ENCODE measurements at places on chromosomes 5 and 9.

DNA sequence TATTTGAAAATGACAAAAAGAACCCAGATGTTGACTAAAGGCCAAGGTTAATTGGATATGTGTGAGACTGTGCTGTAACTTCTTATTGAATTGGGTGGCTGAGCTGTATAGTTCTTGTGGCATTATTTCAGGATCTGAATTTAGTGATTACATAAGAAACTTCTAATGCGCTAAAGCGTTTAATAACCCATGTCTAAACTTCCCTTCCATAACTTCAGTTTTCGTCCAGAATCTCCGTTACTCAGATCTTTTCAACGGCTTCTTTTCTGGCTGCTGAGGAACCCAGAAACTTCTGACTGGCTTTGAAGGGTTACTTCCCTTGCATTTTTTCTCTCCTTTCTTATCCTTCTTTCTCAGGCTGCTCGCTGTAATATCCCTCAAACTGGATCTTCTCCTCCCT, 28.1 kb upstream of the C9orf72 start:
- no peak for DNase-seq

DNA sequence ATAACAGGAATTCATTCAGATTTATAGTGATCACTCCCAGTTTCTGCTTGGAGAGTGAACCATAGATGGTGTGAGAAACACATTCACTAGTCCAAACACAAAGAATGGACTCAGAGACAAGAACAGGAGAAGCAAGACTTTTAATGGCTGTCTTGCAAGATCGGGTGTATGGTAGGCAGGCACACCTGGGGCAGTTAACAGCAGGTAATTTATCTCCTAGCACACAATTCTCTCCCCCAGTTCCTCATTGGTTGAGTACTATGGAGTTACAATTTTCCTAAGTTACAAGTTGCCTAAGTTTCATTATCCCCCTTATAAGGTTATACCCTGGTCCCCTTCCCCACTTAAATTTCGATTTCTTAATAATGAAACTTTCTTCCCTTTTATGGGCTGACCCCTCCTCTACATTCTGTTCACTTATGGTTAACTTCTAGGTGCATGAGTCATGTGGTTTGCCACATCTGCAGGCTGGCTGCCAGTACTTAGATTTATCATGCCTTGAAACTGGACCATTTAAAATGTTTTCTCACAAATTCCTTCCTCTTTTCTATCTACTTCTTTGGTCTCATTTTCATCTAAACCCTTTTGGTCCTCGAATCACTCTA, 623.3 kb downstream of the HINT1 start:
- no peak for DNase-seq

- no peak for DNase-seq
These were observed 41.4 kb downstream of the CPLANE1 start for GRCh38 chr5:37207802-37208201.

DNA sequence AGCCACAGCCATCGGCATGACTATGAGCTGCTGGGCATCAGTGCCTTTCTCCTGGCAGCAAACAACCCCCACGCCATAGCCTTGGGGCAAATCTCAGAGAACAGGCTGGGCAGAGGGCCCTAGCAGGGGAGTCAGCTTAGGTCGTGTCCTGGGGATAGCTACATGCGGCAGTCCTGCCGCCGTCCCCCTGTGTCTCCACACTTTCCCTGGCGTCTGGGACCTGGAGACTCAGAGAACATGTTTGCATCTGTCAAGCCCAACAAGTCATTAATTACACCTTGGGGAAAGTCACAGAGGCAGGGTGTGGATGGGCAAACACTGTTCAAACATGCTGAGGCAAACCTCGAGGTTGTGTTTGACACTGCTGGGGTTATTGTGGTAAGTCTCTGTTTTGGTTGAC, 123.6 kb downstream of the C5orf15 start:
- no peak for DNase-seq

DNA sequence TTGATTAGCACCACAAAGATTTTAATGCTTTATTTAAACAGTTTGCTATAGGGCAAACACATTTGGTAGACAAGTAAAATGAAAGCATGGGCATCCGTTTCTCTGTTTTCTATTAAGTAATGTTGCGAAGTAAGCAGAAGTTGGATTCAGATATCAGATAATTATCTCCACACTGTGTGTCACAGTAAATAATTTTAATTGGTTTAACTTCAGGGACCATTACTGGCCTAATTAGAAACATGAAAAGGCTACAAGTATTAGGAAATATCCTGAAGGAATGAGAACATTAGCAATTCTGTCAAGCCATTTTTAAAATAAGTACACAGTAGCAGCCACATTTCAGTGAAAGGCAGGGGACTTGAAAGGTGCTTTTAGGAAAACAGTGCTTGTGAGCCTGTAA, 975.4 kb downstream of the NR2F1-AS1 start:
- peak; percentile 1 for DNase-seq

GRCh38 chr5:9239071-9239470, 306.8 kb downstream of the SEMA5A start:
- DNase-seq = no peak

GRCh38 chr9:32801530-32801929, 18.2 kb downstream of the TMEM215 start:
- no peak for DNase-seq

- no peak for DNase-seq
These were observed 15.4 kb upstream of the SUSD3 start for GRCh38 chr9:93043122-93043521.

- DNase-seq = no peak
These were observed 54.2 kb downstream of the ARHGAP26 start for GRCh38 chr5:142824391-142824790.

Data from NCI-H1930 (cell line).